ENCODE measurements at places on chromosomes 16 and 17.

GRCh38 chr16:84511831-84512230, 7.4 kb upstream of the MEAK7 start:
- DNase-seq, result no peak

DNA sequence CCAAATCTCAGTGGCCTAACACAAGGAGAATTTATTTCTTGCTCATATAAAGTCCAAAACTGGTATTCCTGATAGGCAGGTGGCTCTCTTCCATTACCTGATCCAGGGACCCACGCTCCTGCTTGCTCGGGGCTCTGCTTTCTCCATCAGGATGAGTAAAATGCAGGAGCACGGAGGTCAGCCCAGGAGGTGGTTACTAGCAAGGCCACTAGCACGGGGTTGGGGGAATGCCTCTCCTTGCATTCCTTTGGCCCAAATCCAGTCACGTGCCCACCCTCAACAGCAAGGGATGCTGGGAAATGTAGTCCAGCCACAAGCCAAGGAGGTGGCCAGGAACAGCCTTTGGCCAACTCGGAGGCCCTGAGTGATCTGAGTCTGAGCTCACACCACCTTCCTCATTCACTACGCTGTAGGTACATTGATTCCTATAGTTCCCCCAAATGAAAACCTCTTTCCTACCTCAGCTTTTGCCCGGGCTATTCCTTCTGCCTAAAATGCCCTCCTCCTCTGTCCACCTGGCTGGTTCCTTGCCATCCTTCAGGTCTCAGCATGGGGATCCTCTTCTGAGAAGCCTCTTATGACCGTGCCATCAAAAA, 38.3 kb upstream of the HAPSTR1 start:
- peak; percentile 5 for DNase-seq

- DNase-seq, result no peak
These were observed 4.4 kb downstream of the SEC14L1 start for GRCh38 chr17:77145224-77145611.

- DNase-seq, result no peak
These were observed 282.9 kb upstream of the IRX5 start for GRCh38 chr16:54647725-54648221.

DNA sequence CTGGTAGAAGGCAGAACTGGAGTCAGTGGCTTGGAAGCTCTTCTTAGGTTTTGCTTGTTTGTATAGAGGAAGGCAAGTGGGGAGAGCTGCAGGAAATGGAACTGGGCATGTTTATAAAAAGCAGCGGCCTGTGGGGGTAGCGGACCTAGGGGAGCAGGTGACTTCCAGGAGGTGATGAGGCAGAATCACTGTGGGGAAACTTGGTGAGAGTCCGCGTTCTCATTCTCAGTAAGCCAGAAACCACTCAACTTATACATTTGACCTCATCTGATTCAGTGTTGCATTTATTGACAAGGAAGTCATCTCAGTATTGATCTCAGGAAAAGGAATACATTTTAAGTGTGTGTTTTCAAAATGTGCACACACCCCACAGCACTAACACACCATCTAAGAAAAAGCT, 299.8 kb downstream of the CNTNAP4 start:
- DNase-seq, result no peak

DNA sequence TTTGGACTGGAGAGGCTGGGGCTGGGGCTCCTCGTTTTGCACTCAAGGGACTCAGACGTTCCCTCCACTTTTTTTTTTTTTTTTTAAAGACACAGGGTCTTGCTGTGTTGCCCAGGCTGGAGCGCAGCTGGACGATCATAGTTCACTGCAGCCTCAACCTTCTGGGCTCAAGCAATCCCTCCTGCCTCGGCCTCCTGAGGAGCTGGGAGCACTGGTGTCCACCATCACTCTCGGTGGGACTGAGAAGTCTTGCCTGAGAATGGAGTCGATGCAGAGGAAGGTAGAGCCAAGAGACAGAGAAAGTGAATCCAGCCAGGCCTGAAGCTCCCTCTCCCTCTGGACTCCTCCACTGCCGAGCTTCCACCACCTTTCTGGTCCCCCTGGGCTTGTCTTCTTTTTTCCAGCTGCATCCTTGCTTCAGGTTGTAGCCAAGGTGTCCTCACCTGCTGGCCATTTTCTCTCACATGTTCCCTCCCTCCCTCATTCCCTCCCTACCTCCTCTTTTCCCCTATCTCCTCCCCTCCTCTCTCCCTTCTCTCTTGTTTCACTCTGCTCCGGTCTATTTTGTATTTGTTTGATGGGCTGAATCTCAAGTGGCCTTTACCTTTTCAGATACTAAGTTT, 233.8 kb downstream of the SNX29 start:
- no peak for DNase-seq

- no peak for DNase-seq
These were observed 1113.3 kb downstream of the CDH8 start for GRCh38 chr16:60922920-60923319.

- DNase-seq, result no peak
These were observed 263.6 kb downstream of the NTN1 start for GRCh38 chr17:9284884-9285283.

- no peak for DNase-seq
These were observed 205.1 kb upstream of the MAF start for GRCh38 chr16:79805621-79806020.

- no peak for DNase-seq
These were observed 22.1 kb downstream of the VAC14 start for GRCh38 chr16:70778901-70779309.

DNA sequence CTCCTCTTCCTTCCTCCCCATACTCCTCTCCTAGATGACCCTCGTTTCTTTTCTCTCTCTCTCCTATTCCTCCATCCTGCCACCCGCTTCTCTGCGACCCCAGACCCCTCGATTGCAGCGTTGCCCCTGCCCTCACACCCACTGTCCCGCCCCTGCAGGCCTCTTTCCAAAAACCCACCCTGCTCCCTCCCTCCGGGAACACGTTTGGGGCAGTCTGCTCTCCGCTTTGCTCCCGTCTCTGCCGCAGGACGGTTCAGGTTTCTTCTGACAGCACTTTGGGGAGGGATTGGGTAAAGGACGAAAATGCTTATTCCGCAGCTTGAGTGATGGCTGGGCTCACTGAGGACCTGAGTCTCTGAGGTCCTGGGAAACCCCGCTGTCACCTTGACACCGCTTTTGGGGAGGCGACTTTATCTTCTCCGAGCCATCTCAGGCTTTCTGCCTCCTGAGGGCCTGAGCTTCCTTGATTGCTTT, 690 bp downstream of the NDE1 start:
- DNase-seq, result no peak

DNA sequence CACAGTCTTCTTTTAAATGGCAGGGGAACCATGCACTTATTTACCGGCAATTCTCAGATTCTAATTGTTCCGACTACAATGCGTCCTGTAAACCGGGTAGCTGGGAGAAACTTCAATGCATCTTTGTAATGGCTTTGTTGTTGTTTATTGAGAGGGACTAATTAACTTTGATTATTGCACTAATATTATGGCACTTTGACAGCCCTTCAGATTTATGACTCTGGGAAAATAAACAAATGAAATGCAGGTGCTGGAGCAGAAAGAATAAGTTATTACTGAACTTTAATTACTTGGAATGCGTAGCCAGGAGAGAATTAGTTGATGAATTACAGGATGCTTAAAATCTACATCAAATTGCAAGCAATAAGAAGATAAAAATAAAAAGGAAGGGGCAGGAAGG, 77.0 kb downstream of the WWOX start:
- DNase-seq, result no peak

GRCh38 chr16:82954224-82954929, 327.6 kb downstream of the CDH13 start:
- DNase-seq, result no peak

DNA sequence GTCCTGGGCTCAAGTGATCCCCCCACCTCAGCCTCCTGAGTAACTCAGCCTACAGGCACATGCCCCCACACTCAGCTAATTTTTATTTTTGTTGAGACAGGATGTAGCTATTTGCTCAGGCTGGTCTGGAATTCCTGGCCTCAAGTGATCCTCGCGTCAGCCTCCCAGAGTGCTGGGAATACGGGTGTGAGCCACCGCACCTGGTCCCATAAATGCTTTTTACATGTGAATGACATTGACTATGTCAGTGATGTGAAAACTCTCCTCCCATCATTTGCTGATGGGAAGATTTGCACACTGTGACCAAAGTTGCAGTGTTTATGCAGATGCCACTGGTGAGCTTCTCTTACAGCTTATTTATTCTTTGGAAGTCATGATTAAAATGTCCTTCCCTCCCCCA, 15.0 kb downstream of the PLCD3 start:
- no peak for DNase-seq

- no peak for DNase-seq
These were observed 45.4 kb downstream of the GAN start for GRCh38 chr16:81360135-81360534.

GRCh38 chr17:53492532-53492931, 330.2 kb upstream of the KIF2B start:
- no peak for DNase-seq

- no peak for DNase-seq
These were observed 174.8 kb downstream of the UTP18 start for GRCh38 chr17:51435171-51435552.

DNA sequence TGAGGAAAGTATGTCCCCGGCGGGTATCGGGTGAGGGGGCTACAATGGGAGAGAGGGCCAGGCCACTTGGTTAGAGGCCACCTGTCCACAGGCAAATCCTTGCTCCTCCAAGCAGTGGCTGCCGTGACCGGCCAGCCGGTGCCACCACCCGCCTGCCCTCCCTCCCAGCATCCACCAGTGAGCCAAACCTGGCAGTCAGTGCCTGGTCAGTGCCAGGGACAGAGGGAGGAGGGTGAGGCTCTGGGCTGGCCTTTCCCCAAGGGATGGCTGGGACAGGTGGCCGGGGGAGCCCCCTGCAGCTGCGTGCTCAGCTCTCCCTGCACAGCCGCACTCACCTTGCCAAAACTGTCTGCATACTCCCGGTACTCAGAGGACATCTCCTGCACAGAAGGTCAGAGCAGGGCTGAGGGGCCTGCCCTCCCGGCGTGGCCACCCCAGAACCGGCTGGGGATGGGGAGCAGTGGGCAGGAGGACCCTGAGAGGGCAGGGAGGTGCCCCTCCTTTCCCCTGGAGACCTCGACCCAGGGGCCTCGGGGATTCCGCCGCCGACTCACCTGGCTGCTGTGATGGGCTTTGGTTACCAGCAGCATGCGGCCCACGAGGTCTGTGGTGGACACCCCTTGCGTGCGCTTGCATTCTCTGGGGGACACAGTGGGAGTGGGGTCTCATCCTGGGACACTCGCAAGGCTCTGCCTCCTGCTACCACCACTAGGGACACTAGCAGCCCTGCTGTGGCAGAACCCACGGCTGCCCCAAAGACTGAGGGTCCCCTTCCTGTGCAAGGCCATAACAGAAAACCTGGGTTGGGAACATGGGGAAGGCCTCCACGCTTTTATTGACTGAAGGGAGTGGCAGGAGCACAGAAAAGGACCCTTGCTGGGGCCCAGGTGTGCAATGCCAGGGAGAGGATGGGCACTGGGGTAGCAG, 3.7 kb downstream of the PCYT2 start:
- DNase-seq, result no peak

- peak; percentile 63 for DNase-seq
These were observed 23.0 kb upstream of the CHMP6 start for GRCh38 chr17:80968602-80969029.

GRCh38 chr17:72419866-72420774, 299.3 kb downstream of the SOX9 start:
- no peak for DNase-seq

DNA sequence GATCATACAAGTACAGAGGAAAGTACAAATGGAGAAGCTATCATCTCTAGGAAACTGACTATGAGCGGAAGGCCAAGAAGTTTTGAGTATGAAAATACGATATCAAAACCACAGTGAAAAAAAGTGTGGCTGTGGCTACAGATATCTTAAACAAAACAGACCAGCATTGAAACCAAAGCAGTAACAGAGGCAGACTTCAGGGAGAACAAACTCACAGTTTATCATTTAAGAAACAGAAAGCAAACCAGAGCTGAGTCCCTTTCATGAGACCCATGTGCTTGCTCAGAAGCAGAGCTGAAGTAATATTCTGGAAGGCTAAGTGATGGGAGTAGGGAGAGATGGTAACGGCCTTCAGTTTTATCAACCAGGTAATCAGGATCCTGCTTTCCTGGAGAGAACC, 317.8 kb downstream of the CA10 start:
- DNase-seq, result no peak

GRCh38 chr17:33016920-33017319, 25.3 kb downstream of the SPACA3 start:
- DNase-seq, result no peak

- DNase-seq, result peak; percentile 95
These were observed at the start of gene CORO7 for GRCh38 chr16:4416200-4417032. Gene CORO7, minus strand, starts transcription at chr16:4416596. Its CDS starts 78 bp downstream, at chr16:4416518.

- DNase-seq, result no peak
These were observed 263.2 kb downstream of the WWOX start for GRCh38 chr16:78362524-78363135.

- DNase-seq, result no peak
These were observed 45.3 kb downstream of the TOM1L2 start for GRCh38 chr17:17926840-17927449.

- no peak for DNase-seq
These were observed 3.0 kb downstream of the SRSF1 start for GRCh38 chr17:58004060-58004459.

DNA sequence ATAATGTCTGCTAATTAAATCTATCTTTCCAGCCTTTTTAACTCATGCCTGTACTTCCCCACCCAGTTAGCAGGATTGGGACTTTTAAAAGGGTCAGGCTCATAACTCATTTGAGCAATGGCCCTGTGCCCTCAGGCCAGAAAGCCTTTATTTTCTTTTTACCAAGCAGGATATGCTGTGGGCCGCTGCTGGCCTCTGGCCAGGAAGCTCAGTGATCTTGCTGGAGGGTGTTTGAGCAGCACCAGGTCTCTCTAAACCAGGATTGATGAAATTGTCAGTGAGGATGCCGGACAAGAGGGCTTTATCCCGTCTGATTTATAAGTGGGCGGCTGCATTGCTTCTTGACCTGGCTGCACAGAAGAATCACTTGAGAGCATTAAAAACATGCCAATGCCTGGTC, 187.8 kb downstream of the RAB11FIP4 start:
- no peak for DNase-seq

GRCh38 chr16:47780213-47780875, 319.2 kb downstream of the PHKB start:
- peak; percentile 9 for DNase-seq

GRCh38 chr16:86244936-86245335, 265.4 kb upstream of the FOXF1 start:
- no peak for DNase-seq

DNA sequence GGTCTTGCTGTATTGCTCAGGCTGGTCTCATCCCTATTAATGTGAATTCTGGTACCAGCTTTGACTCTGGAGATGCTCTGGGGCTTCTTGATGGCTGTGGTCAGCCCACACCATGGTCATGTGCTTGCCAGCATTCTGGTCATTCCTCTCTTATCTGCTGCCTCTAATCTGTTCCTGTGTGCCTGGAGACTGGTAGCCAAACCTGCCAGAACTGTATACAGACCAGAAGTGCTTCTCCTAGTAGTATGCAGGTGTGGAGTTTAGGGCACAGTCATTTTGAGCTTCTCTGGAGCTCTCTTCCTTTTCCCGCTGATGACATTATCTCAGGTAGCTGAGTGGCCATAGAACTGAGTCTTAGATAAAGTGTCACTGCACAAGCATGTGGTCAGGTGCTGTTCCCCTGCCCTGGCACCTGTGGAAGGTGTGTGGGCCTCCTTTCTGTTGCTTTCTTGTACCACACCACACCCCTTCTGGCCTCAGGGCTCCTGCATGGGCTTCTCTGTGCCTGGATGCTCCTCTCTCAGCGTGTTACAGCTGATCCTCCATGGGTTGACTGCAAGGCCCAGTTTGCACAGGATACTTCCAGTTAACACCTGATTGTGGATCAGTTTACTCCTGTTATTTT, 162.7 kb downstream of the SPECC1 start:
- DNase-seq, result no peak
